ENCODE measurements at places on chromosomes 6 and 20.

- no peak for DNase-seq
Measured at GRCh38 chr6:90356012-90356421, 59.4 kb upstream of the BACH2 start.

DNA sequence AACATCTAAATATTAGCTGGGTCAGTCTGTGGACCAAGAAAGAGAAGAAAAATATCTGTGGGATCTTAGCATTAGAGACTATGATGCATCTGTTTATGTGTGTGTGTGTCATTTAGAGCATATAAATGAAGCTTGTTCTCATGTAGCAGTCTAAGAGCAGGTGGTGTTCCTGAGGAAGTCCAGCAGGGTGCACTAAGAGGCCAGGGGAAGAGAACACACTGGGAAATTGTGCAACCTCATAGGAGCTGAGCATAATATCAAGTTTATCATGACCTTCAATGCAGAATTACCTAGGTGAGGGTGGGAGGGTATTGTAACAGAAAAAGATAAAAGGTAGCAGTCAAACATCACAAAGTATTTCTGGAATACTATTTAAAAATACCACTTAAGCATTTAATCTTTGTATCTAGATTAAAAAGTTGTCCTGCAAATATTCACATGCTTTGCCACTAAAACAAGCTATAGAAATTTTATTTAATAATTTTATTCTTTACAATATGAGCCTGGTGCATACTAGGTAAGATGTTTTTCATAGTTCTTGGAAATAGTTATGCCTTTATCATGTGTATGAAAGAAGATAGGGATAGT, 80.5 kb downstream of the SMPDL3A start:
- DNase-seq, result no peak

DNA sequence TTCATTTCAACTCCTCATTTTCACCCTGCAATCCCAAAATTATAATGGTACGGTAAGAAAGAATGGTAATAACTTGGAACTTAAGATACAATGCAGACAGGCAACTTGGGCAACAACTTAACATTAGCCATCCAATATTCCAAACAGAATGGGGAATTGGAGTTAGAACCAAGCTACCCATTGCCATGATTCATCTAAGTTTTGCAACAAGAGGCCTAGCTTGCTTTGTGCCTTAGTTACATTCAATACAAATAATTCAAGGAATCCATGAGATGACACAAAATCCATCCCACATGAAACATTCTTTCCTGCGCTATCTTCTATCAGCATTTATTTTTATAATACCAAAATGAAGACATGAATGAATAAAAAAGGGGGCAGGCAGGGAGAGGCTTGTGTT, 28.4 kb downstream of the DCDC2 start:
- DNase-seq, result no peak

DNA sequence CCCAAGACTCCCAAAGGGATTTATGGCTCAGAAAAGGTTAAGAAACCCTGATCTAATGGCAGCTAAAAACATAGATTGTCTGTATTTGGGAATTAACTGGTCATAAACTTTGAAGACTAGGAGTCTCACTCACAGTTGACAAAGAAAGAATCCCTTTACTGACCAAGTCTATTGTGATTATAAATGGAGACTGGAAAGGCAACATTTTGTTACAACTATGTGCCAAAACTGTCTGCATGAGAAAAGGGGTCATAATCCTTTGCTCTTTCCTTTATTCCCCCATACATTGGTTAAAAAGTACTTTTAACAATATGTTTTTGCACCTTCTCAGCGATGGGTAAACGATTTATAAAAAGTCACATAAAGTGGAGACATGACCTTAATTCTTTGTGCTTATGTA, 206.9 kb upstream of the MAP3K7 start:
- DNase-seq, result no peak

- DNase-seq, result no peak
Measured at GRCh38 chr20:49685809-49686208, 27.9 kb downstream of the B4GALT5 start.

DNA sequence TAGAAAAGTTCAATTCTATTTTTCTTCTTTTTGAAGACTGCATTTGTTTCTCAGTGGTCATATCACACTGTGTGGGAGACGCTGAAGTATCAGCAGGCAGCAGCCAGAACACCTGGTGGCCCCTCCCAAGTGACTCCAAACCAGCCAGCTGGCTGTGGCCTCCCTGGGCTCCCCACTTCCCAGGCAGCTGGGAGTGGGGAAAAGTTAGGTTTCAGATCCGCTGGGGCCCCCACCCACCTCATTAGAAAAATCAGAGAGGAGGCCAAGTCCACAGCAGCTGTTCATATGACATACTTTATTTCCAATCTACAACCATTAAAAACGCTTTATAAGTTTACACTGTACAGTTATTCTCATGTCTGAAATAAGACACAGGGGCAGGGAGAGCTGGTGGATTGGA, 3.6 kb upstream of the DSN1 start:
- DNase-seq, result no peak

DNA sequence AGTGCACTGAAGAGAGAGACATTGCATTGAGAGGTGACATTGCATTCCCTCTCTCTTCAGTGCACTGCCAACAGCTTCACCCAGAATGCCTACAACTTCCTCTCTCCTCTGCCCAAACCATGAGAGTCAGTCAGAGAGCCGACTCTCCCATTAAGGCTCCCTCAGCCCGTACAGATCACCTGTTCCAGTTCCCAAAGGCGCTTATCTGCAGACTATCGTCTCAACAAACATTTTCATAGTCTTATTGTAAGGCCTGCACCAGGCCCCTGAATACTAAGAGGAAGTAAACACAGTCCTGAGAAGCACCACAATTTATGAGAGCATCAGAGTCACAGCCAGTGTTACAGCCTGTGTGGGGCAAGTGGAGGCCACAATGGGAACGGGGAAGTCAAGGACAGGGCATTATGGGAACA, 53.7 kb downstream of the GFOD1 start:
- no peak for DNase-seq

- DNase-seq, result no peak
Measured at GRCh38 chr6:133697666-133698065, 191.2 kb upstream of the TCF21 start.

DNA sequence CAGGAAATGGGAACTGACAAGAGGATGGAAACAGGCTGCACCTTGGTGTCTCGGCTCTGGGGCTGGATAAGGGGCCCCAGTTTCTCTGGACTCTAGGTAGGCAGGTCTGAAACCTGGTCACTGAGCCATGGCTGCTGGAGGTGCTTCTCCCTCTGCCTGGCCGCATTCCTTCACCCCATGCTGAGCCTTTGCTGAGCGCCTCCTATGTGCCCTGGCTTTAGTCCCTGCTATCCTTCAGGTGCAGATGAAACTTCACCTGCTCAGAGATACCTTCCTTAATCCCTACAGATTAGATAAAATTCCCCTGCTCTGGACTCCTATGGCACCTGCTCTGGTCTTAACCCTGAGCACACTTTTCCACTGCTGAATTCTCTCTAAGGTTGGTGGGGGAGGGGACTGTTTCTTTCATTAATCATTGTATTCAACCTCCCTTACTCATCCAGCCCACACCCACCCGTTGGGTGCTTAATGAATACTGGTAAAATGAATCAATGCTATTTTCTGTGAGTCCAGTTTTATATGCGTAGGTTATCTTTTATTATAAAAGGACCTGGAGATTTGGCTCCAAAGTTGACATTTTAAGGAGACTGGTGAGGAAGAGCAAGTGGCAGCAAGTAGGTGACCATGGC, 19.3 kb downstream of the MYLK4 start:
- no peak for DNase-seq

- DNase-seq, result no peak
Measured at GRCh38 chr6:52423971-52424381, 3.8 kb downstream of the EFHC1 start.

DNA sequence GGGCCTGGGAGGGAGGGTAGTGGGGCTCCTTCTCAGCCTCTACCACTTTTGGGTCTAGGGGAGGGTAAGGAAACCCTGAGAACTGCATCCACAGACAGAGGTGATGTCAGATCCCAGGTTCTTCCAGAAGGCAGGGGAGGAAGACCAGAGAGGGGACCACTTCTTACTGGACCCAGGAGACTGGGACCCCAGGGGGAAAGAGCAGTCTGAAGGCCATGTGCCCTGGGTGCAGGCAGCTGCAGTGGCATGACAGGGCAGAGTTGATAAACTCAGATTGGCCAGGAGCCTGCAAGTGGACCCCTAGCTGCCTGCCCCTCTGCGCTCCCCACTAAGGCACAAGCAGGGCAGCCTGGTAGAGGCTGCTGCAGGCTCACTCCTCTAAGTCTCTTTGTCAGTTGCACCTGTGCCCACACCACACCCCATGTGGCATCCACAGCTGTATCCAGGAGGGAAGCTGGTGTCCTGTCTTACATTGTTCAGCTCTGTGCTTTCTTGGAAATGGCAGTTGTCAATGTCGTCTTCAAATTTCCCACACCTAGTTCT, 2.7 kb downstream of the CST9L start:
- DNase-seq, result no peak

- DNase-seq, result no peak
Measured at GRCh38 chr6:30707281-30707850, 9.7 kb downstream of the MDC1 start.

GRCh38 chr6:92647630-92648029, 771.7 kb downstream of the EPHA7 start:
- no peak for DNase-seq

- DNase-seq, result no peak
Measured at GRCh38 chr6:111870051-111870741, 3.1 kb downstream of the FYN start.

DNA sequence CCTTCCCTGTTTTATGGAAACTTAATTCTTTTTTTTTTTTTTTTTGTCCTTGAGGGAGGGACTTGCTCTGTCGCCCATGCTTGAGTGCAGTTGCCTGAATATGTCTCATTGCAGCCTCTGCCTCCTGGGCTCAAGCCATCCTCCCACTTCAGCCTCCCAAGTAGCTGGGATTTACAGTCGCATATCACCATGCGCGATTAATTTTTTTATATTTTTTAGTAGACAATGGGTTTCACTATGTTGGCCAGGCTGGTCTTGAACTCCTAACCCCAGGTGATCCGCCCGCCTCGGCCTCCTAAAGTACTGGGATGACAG, 654 bp downstream of the TMEM14C start:
- no peak for DNase-seq

GRCh38 chr6:93036835-93037234, 382.5 kb downstream of the EPHA7 start:
- DNase-seq, result no peak

DNA sequence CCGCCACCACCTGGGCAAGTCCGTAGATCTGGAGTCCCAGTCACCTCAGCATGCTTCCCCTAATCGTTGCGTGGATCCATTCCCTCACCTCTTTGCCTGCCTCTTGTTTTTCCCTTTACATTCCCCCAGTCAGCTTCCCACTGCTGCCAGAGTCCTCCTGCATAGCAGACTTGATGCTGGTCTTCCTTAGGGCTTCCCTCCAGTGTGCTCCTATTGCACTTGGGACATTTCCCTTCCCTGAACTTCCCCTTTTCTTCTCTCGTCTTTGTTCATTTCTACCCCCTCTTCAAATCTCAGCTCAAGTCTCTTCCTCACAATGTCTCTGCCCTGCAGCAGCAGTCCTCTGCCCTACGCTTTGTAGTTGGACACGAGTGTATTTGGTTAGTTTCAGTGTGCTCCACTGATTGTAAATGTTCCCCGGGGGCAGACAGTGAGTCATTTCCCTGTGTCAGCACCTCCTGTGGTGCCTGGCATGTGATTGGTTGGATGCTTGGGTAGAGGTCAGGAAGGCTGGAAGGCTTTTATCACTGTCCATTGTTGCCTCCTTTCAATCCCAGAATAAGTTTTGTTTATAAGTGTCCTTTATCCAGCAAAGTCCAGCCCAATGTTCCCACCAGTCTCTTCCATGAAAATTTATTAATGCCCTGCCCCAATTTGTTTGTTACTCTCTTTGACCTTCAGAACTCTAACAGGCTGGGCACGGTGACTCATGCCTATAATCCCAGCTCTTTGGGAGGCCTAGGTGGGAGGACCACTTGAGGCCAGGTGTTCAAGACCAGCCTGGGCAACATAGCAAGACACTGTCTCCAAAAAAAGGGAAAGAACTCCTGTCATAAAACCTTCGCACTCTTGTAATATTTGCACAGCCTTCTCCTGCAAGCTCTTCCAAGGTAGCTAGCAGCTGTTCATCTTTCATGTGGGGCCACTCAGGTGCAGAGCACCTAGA, 38.3 kb downstream of the FAM120B start:
- no peak for DNase-seq

GRCh38 chr6:143958839-143959399, 49.1 kb downstream of the PLAGL1 start:
- no peak for DNase-seq

DNA sequence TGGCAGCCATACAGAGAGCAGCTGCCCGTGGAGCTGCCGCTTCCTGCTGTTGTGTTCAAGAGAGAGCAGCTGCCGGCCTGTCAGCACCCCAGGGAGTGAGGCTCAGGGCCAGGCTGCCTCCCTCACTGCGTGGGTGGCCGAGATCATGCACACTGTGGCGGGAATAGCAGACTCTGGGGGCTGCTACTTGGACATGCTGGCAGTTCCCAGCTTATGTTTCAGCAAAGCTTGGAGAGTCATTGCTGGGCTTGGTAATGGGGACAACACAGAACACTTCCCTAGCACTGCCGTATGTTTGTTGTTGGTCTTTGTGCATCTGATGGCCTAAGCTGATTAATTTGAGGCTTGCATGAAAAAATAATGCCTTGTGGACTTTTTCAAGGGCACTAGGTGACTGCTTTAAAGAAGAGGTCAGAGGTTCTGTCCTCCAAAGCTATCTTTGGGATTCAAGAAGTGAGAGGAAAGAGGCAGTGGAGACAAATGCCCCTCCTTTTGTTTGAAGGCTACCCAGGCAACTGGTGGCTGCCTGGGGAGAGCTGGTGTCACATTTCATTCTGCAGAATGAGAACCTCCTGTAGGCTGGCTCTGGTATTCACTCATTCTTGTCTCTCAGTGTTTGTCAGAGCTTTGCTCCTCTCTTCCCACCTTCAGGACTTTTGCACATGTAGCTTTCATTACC, 18.8 kb downstream of the MRAP2 start:
- no peak for DNase-seq

DNA sequence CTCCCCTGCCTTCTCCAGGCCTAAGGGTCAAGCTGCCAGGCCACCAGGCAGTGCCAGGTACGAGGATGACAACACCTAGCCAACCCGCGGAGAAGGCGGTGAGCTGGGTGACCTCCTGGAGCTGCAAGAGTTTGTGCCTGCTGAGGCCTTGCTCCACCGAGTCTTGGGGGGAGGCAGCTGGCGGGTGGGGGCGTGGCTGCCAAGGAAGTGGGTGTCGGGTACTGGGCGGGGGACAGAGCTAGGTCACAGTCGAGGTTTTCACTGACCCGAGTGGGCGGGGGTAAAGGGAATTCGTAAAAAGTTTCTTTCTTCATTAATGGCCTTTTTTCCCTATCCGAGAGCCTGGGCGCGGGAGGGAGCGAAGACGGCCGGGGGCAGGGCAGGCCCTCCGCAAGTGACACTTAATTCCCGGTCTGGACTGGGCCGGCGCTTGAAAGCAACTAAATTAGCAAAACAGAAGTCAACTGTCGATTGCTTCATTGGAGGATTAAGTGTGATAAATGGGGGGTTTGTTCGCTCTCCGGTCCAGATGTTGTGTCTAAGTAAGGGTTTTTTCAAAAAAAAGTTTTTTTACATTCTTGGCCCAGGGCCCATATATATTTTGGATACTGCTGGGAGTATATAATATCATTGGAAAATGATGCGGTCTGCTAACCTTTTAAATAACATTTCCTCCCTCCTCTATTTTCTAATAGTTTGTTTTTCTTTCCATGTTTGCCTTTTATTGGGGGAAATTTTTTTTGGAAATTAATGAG, 43.1 kb upstream of the FOXP4 start:
- no peak for DNase-seq

- no peak for DNase-seq
Measured at GRCh38 chr6:27679964-27680694, 207.2 kb upstream of the ZNF184 start.

- no peak for DNase-seq
Measured at GRCh38 chr6:11729076-11729475, 49.5 kb downstream of the ADTRP start.

- DNase-seq, result no peak
Measured at GRCh38 chr20:16535277-16535676, 38.0 kb downstream of the KIF16B start.
